AG09309 (cell line): ENCODE measurements at places on chromosomes 13 and 19.

GRCh38 chr19:29928831-29929230 is 13.2 kb upstream of the URI1 start:
- DNase-seq, result no peak

DNA sequence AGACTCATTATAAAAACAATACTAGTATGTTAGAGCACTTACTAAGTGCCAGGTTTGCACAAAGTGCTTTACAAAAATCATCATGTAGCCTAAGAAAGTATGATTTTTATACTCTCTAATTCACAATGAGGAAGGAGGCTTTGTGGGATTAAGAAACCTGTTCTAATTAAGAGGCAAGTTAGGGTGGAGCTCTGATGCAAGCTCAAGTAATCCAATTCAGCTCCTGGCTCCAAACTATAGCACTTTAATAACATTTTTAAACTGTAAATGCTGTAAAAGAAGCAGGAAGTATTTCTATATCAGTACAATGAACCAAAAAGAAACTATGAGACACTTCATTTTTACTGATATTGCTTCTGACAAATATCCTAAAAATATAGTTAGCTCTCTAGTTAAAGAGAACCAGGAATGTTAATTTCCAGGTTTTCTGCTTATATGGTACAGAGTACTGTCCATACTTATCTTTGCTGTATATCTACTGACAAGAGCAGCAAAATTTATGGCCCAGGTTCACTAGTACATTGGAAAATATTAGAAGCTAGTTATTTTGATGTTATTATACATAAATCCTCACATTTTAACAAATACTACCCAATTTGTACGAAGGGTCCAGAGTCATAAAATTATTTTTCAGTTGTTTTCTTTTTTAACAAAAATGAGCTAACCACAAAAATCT is 482.0 kb downstream of the DIAPH3 start:
- DNase-seq, result no peak

DNA sequence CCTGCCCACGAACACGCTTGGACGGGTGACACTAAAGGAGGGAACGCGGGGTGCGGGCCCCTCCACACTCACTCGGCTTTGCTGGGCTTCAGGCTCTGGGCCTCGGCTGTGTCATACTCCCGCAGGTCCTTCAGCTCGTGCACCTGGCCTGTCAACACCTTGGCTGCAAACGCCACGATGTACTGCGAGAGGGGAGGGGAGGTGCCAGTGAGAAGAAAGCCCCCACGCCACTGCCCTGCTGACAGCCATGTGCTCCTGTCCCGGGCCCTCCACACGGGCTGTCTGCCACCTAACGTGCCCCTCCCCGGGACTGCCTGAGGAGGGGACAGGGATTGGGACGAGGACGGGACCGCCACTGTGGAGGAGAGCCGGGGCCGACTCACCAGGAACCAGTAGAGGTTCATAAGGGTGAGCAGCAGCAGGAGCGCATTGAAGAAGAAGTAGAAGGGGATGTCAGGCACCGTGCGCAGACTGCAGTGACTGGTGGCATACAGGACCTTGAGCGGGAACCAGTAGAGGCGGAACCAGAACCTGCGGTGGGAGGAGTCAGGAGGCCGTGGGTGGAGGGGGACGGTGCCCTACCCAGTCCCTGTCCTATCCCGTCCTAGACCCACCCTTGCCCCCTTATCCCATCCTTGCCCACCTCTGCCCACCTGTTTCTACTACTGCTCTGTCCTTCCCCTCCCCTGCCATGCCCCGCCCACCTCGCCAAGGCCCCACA is 16.9 kb downstream of the CERS1 start:
- DNase-seq, result no peak

GRCh38 chr13:79096099-79096498 is 310.0 kb downstream of the RBM26 start:
- DNase-seq, result no peak

- no peak for DNase-seq
Observed at GRCh38 chr19:41264581-41265394, 616 bp downstream of the HNRNPUL1 start.

- DNase-seq, result peak; percentile 55
Observed at GRCh38 chr19:41373993-41374392, 2.3 kb upstream of the TMEM91 start.

DNA sequence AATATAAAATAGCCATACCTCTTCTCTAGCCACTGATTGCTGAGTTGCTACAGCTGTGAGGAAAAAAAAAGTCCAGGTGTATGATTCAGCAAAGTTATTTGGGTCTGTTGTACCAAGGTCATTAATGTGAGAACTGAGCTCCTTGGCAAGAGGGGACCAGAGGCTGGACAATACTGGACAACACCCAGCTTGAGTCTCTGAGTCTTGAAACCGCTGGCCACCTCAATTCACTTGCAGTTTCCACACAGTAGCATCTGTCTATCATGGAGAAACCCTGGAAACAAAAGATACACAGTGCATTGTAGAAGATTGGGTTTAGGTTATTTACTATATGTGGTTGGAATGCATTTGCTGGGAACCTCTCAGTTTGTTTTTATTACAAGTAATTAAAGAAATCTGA is 60.4 kb downstream of the WDFY2 start:
- DNase-seq, result no peak

DNA sequence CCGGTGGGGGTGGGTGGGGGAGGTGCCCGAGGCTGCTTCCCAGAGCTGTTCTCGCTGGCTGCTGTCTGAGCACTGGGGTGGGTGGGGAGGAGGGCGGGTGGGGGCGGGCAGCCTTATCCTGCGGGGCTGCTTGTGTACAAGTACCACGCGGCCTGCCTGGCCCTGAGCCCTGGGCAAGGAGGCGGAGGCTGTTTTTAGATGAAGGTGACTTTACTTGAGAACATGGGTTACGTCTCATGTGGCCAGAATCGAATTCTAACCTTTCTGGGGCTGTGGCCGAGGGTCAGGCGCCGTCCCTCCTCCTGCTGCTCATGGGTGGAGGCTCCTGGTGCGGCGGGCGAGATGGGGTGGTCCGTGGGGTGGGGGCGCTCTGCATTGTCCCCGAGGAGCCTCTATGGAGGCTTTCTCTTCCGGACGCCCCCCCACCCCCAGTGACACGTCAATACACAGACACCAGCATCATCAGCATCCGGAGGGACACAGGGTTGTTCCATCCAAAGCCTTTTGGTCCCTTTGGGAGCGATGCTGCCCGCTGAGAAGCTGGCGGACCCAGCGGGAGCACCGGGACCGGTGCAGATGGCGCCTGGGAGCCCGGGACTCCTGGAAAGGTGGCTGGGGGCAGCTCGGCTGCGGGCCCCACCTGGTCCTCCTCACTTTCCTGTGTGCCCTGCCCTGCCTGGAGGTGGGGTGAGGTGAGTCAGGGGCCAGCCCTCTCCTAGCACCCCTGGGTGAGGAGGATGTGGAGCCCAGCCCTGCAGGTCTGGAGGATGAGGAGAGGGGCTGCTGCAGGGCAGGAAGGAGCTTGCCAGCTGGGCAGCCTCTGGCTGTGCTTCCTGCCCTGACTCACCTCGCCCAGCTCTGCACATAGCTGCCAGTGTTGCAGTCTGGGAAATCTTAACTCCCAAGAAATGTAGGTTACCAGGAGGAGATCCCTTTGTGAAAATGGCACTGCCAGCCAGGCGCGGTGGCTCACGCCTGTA is 3.4 kb downstream of the BSG start:
- DNase-seq, result no peak

DNA sequence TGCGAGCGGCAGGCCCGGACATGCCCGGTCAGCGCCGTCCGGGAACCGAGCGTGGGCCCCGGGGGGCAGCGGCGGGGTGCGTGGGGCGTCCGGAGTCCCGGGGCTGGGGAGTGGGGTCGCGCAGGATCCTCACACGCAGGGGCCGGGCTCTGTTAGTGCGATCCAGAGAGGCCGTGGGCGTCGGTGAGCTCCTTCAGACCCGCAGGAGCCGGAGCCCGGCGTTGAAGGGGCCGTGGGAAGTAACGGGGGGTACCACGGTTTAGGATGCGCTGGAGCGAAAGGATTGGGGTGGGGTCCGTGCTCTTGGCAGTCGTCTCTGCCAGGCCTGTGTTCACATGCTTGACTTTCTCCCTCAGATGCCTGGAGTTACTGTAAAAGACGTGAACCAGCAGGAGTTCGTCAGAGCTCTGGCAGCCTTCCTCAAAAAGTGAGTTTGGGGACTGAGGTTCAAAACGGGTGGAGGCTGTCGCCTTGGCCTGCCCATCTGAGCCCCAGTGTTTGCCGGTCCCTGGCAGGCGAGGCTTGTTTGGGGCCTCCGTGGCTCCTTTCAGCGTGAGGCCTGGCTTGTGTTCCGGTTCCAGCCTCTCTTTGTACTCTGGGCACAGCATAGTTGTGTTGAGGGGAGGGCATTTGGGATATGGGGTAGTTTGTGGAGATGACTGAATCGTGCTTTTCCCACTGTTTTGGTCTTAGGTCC is 512 bp downstream of the RPS19 start:
- DNase-seq, result no peak
